A172 (cell line): ENCODE measurements at places on chromosomes 11 and 22. TPM values are rescaled to one million over a fixed set of nuclear protein-coding genes. Genes with fewer than 3 reads are reported as not detected.

Gene C11orf42
- total RNA-seq: not detected in 2 replicates

DNA sequence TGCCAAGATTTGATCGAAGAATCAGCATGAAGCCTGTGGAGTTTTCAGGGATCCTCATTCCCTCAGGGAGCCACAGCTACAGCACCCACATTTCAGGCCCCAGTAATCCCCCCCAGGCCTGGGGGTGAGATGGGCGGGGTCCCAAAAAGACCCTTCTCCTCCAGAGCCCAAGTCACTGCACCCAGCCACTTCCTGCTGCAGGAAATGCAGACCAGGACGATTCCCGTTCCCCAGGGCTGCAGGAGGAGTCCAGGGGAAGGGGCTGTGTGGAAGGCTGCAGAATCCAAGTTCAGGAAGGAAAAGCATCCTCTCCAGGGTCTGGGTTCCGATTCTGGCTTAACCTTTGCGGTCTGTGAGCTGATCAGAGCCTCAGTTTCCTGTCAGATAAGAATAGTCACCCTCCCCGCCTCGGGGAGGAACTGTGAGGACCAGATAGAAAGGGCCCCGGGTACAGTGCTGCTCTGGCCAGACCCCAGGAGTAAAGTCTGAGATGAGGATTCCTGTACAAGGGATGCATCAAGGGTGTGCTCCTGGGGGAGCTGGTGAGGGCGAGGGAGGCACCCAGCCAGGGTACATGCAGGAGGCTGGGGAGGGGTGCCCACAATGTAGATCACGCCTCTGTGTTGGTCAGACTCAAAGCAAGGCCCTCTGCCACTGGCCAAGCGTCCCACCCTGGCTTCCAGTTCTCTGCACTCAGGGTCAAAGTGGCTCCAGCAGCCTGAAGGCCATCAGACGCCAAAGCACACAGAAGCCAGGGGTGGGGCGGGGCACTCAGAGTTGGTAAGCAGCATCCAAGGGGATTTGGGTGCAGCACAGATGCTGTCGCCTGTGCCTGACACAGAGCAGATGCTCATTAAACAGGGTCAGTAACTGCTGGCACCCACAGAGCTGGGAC lies 30.1 kb upstream of the TP53I11 start:
- no peak for DNase-seq

- no peak for DNase-seq
These were observed 1.3 kb downstream of the TP53I11 start for GRCh38 chr11:44949160-44950030.

GRCh38 chr22:50261615-50262459 lies at the start of gene MAPK12:
Gene MAPK12 (minus strand): TSS chr22:50261683. CDS start chr22:50261509, 174 bp downstream.
- no peak for DNase-seq

- DNase-seq: no peak
These were observed 268.6 kb upstream of the PITPNB start for GRCh38 chr22:28187612-28188011.

DNA sequence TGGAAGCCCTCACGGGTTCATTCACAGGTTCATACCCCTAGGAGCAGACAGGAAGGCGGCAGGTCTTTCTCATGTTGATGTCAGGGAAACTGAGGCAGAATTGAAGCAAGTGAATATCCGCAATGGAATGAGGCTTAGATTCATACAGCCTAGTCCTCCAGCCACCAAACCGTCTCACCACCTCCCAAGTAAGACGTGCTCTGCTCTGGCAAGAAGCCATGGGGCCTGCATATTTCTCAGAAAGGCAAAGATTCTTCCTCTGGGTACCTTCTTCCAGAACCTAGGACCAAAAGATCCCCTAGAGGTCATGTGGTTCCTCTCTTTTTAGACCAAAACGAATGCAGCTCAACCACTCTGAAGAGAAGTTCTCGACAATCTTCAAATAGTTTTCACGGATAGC lies 1.7 kb downstream of the AP1B1 start:
- no peak for DNase-seq

Gene MPPED1
- not detected in 2 replicates for total RNA-seq

DNA sequence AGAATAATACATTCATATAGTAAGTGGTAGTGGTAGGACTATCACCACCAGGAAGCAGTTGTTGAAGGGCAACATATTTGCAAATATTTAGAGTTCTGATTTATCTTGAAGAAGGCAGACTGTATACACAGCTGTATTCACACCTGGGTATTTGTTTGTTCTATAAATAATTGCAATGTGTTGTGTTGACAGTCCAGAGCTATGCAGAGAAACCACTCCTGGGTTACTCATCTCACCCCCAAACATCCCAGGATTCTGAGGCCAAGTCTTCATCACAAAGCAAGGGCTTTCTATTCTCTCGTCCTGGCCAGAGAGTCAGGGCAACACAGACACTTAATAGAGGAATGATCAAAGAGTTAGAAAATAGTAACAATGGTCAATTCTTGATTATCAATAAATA lies 102.1 kb upstream of the FAT3 start:
- peak; percentile 11 for DNase-seq

- DNase-seq: peak; percentile 48
These were observed 1.2 kb downstream of the UBE2L6 start for GRCh38 chr11:57566005-57566904.

GRCh38 chr11:76073724-76074123 lies 132.6 kb downstream of the WNT11 start:
- no peak for DNase-seq

Gene NAV2
- total RNA-seq: 2.6 and 8.8 TPM in 2 replicates

Gene MS4A12
- not detected in 2 replicates for total RNA-seq

DNA sequence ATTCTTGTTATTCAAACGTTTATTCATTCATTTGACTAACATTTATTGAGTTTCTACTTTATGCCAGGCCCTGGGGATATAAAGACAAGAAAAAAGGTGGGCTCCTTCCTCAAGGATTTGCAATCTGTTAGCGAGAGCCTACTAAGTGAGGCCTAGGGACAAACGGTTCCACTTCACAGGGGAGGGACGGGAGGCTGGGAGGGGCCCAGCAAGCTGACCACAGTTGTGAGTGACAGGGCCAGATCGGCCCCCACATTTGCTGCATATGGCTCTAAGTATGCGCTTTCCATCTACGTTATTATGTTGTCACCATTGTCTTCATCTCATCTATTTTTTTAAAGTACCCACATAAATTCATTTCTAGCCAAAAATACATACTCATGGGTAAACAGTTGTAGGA lies 271.1 kb downstream of the BUD13 start:
- DNase-seq: no peak
